Stimulated activated naive CD4-positive, alpha-beta T cell treated with Interleukin-2 at 50 U/mL for 16 hours (primary cell): ENCODE measurements at places on chromosomes 7 and 10.

GRCh38 chr10:71838264-71839211, 12.5 kb downstream of the PSAP start:
- no peak for DNase-seq

DNA sequence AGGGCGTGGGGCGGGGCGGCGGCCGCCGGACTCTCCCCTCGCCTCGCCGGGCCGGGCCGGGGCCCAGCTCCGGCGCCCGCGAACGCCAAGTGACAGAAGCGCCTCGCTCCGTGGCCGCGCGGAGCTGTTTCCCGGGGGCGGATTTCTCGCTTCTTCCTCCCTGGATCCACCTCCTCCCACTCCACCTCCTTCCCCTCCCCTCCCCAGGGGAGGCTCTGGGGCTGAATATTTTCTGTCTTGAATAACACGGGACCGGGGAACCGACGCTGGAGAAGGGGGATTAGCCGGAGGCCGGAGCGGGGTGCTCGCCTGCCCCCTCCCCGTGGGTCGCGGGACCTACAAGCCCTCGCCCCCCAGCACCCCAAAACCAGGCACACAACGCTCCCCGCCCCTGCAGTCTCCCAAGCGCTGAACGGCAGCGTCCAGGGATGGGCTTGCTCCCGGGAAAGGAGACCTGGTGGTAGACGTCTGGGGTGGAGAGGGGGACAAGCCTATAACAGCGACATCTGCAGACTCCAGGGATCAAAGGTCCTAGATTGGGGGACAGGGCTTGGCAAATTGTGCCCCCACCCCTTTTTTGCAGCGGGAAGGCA, at the start of gene ARHGAP21:
TSS of gene ARHGAP21 (minus strand) at position 100 of the 593 bp plus-strand sequence. CDS start 1,988 bp downstream, outside the sequence.
- peak; percentile 28 for DNase-seq

GRCh38 chr7:69761290-69761922, 163.1 kb downstream of the AUTS2 start:
- DNase-seq: no peak

GRCh38 chr7:139959718-139960117, 103.0 kb downstream of the PARP12 start:
- no peak for DNase-seq

GRCh38 chr7:26792576-26792975, 71.8 kb downstream of the SKAP2 start:
- no peak for DNase-seq

DNA sequence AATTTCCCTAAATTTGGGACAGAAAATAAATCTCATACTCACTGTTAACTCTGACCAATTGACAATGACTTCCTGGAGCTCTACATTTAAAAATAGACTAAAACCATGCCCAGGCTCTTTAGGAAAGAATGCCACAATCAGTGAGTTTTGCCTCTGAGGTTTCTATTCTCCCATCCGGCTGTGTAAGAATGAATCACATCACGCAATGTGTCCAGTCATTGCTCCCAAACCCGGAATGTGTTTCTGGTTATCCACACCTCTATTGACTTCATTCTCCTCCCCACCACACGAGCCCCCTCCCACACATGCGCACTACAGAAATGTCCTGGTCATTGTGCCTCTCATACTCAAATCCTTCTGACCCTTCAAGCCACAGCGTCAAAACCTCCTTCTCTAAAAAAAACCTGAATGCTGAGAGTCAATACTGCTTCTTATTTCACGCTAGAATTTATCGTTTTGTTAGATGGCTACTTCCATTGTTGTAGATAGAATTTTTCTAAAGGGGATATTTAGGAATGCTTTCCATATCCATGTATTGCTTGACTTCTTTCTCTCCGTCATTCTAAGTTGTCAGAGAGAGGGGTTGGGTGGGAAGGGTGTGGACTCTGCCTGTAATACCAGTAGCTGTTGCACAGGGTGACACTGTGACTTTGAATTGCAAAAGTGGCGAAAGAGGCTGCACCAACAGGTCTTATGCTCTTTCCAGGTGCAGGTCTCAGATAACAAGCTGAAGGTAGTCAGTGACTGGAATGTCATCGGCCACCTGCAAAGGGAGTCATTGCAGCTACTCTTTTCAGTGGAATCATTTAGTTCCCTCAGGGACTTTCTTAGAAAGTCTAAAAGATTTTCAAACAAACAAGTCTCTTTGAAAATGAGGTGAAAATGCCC, 356.6 kb downstream of the PAXIP1 start:
- DNase-seq: no peak

DNA sequence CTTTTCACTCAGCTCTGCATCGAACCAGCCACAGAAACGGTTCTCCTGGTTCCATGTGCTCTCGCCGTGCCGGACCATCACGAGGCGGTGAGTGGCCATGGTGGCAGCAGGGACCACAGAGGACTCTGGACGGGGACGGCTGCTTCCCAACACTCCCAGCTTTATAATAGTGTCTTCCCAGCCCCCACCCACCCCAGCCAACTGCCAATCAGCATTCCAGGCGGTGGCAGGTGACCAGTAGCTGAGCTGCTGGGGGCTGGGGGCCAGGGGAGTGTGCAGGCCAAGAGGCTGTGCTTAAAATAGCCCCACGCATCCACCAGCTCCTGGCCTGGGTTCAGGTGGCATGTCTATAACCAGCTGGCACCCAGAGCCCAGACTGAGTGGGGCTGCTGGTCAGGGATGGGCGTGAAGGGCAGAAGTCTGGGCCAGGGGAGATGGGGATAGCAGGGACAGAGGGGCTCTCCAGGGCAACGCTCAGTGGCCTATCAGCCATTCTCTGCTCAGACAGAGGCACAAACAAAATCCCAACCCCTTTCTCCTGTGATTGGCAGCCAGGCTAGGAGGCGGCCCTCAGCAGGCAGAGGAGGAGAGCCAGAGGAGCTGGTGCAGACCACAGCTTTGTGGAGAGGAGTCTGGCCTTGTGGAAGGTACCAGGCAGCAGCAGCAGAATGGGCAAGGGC, at the start of gene PGAM2:
TSS of gene PGAM2 (minus strand) at position 137 of the 680 bp plus-strand sequence. CDS start at position 99, 38 bp downstream.
- no peak for DNase-seq
